ENCODE measurements at places on chromosomes 3 and 15. TPM values are rescaled to one million over a fixed set of nuclear protein-coding genes. Genes with fewer than 3 reads are reported as not detected.

DNA sequence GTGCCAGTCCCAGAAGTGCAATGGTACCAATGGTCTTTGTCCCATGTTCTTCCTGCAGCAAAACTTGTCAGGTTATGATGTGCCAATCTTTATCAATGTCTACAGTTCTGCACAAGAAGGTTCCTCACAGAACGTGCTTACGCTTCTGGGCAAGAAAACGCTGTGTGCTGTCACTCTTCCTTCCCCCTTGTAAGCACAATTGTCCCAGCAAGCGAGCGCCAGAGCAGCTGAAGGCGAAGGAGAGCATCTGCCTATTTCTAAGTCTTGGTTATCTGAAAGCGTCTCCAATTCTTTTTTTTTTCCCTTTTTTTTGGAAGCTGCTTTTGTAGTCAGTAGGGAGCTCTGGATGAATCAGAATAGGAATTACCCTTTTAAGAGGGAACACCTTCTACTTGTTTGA, 514.4 kb downstream of the FGF12 start:
- H3K27ac ChIP-seq: no peak overlapping the region
- no peak for DNase-seq
- H3K27me3 ChIP-seq: no peaks in the 10 kb centered on the region
- H3K4me3 ChIP-seq: no peak overlapping the region
- no peaks in the 10 kb centered on the region for H3K4me1 ChIP-seq

AP3S2 gene
- total RNA-seq: 23.5 TPM

GRCh38 chr3:59816312-59816711, 766.5 kb upstream of the CFAP20DC start:
- no peaks in the 10 kb centered on the region for H3K27me3 ChIP-seq
- H3K36me3 ChIP-seq: no peaks in the 10 kb centered on the region
- H3K4me1 ChIP-seq: no peaks in the 10 kb centered on the region

- peaks cover 17% of the 10 kb centered on the region for H3K4me1 ChIP-seq
- no peak for DNase-seq
- no peak overlapping the region for H3K4me3 ChIP-seq
- no peaks in the 10 kb centered on the region for H3K36me3 ChIP-seq
- H3K27me3 ChIP-seq: no peaks in the 10 kb centered on the region
These were observed 201.0 kb upstream of the BCL6 start for GRCh38 chr3:187946163-187946691.

DNA sequence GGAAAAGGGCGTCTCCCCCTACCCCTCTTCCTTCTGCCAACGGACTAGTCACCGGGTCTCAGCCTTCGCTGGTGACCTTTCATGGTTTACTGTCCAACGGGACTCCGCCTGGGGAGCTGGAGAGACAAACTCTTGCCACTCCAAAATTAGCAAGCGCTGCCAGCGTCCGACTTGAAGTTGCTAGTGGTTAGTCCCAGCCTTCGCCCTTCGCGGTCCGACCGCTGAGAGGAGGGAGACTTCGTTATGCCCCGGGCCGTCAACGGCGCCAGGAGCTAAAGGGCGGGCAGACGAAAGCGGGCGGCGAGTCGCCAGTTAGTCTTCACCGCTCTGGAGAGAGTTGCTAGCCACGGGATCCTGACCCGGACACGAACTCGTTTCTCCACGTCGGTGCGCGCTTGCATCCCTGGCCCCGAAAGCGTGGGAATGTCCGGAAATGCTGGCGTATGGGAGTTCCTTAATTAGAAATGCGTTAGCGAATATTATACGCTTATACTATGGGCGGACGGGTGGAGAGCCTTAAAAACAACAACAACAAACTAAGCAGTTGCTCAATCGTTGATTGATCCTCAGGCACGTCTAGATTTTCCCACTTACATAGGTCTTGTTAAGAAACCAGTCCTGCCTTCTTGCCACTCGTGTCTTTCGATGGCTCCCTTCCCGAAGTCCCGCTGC, 716 bp downstream of the SMC4 start:
- no peaks in the 10 kb centered on the region for H3K27me3 ChIP-seq
- H3K27ac ChIP-seq: peak overlapping the region; percentile 91
- peak; percentile 15 for DNase-seq
- peaks cover 18% of the 10 kb centered on the region for H3K4me1 ChIP-seq

LRRC34 gene
- total RNA-seq: 2.4 TPM

GRCh38 chr15:84591815-84592214, 9.0 kb upstream of the ZSCAN2 start:
- H3K36me3 ChIP-seq: no peaks in the 10 kb centered on the region
- no peak overlapping the region for H3K27ac ChIP-seq
- H3K4me1 ChIP-seq: peaks cover 7% of the 10 kb centered on the region
- H3K27me3 ChIP-seq: no peaks in the 10 kb centered on the region
- no peak for DNase-seq

DNA sequence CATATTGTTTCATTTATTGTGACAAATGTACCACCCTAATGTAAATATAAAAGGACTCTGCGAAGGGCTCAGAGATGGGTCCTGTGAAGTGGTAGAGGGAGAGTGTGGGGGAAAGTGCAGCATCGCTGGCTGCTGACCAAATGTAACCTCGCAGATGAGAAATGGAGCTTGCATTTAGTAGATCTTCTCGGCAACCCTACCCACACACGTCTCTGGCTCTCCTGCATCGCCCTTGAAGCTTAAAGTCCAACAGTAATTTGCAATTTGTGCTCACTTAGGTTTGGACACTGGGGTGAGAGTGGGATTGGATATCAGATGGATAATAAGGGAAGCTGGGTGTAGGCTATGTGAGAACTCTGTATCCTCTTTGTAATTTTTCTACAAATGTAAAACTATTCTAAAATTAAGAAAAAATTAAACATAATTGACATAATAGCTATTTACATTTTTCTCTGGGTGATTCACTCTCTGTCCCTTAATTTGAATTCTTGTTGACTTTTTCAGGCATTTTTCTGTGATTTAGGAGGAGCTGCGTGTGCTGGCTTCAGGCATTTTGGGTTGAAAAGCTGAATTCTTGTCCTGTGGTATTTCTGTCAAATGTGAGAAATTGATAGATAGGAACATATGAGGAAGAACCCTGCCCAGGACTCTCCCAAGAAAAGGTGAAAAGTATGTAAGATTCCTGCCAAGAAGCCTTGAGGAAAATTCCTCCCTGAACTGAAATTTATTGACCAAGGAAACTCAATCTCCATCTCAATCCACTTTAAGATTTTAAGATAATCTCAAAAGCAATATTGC, 524.7 kb upstream of the MCTP2 start:
- H3K27ac ChIP-seq: no peak overlapping the region
- no peak overlapping the region for H3K4me3 ChIP-seq
- DNase-seq: no peak
- H3K36me3 ChIP-seq: no peaks in the 10 kb centered on the region

DNA sequence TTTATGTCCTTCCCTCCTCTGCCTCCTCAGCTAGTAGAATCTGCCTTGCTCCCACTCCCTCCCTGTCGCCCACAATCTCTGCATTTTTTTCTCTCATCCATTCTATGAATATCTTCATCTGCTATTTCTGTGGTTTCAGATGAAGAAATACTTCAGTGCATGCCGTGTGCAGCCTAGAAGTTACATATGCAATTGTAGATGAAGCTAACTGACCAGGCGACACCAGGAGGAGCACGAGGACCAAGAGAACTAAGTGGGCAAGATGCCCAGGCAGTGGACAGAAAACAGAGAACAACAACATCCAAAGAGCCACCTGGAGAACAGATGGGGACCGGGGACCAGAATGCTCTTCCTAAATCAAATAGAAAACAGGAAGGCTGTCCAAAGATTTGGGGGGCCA, 121.4 kb upstream of the ATP11B start:
- DNase-seq: no peak
- H3K27ac ChIP-seq: no peak overlapping the region
- H3K27me3 ChIP-seq: no peaks in the 10 kb centered on the region

DNA sequence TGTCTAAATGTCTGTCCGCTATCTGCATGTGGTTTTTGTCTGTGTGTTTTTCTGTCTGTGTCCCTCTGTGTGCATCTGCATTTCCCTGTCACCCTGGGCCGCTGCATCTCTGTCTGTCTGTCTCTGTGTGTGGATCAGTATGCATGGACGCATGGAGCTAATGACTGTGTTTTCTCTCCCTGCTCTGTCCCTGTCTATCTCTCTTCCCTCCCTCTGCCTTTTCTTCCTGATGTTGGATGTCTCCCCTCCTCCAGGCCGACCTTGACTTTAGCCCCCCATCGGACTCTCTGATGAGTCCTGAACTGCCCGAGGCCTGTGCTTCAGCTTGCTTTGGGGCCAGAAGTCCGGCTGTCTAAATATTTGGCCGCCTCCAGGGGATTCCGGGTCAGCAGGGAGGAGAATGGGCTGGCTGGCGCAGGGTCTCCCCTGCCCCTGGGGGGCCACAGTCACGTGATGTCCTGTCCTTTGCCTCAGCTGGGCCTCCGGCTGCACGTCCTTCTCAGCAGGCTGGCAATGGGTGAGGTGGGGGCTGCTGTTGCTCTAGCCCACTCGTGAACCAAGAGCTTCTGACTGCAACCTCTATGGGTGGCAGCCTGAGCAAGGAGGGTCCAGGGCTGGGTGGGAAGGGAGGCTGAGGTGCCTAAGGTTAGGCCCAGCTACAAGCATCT, 3.7 kb downstream of the SLC38A3 start:
- H3K27ac ChIP-seq: no peak overlapping the region
- H3K4me1 ChIP-seq: no peaks in the 10 kb centered on the region
- H3K4me3 ChIP-seq: no peak overlapping the region
- DNase-seq: no peak
- no peaks in the 10 kb centered on the region for H3K36me3 ChIP-seq
